Activated T-cell treated with anti-CD3 and anti-CD28 coated beads, Interleukin-2, amount 50 U/mL, for 24 hours (primary cell): ENCODE measurements at places on chromosomes 5 and 9.
A peak's percentile ranks its signal among the peaks of the same experiment; 100 is the strongest.

DNA sequence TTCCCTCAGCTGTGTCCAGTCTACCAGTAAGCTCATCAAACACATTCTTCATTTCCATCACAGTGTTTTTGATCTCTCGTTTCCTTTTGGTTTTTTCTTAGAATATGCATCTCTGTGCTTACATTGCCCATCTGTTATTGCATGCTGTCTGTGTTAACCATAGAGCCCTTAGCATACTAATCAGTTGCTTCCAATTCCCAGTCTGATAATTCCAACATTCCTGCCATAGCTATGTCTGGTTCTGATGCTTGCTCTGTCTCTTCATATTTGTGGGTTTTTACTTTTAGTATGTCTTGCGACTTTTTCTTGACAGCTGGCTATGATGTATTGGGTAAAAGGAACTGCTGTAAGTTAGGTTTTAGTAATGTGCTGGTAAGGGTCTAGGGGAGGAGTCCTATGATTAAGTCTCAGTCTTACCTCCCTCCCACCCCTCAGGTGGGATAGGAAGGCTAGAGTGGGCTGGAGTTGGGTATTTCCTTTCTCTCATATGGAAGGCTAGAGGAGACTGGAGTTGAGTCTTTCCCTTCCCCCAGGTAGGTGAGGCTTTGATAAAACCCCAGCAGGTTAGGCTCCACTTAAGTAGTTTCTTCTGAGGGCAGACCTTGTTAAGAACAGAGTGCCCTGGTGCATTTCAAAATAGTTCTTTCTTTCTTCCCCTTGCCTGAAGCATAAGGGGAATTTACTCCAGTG lies 99.1 kb upstream of the RASGRF2 start:
- H3K4me1 ChIP-seq = peaks cover 41% of the 10 kb centered on the region
- no peak for DNase-seq
- no peaks in the 10 kb centered on the region for H3K27me3 ChIP-seq

DNA sequence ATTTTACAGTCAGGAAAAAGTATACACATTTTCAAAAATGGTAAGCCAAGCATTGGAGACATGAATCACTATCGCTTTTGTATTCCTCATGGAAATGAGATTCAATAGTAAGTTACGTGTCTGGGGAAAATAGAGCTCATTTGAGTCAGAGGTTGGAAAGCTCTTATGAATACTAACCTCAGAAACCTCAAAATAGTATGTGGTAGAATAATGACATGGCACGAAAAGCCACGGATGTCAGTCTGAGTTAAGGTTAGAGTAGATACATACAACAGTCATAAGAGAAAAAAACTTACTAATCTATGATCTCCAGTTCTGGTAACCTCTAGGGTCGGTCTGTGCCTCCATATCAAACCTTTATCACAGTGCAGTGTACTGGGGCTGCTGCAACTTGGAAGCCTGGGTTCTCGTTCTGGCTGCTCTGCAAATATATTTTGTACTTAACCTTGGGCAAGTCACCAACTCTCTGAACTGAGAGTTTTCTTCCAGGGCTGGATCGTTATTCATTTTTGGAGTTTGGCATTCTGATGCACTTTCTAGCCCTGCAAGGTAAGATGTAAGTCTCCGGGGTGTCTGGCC lies 31.8 kb downstream of the MAP1B start:
- peak; percentile 36 for DNase-seq
- no peaks in the 10 kb centered on the region for H3K36me3 ChIP-seq
- H3K4me3 ChIP-seq = no peak overlapping the region
- H3K27ac ChIP-seq = peak overlapping the region; percentile 46

- H3K4me3 ChIP-seq = no peak overlapping the region
- H3K36me3 ChIP-seq = no peaks in the 10 kb centered on the region
- no peaks in the 10 kb centered on the region for H3K27me3 ChIP-seq
Measured at GRCh38 chr5:136793300-136793699, 428.0 kb upstream of the TRPC7 start.

- no peak overlapping the region for H3K4me3 ChIP-seq
- DNase-seq = no peak
- peak overlapping the region; percentile 53 for H3K27ac ChIP-seq
- no peaks in the 10 kb centered on the region for H3K27me3 ChIP-seq
- H3K4me1 ChIP-seq = peaks cover 16% of the 10 kb centered on the region
Measured at GRCh38 chr5:100550531-100551051, 15.4 kb downstream of the FAM174A start.

DNA sequence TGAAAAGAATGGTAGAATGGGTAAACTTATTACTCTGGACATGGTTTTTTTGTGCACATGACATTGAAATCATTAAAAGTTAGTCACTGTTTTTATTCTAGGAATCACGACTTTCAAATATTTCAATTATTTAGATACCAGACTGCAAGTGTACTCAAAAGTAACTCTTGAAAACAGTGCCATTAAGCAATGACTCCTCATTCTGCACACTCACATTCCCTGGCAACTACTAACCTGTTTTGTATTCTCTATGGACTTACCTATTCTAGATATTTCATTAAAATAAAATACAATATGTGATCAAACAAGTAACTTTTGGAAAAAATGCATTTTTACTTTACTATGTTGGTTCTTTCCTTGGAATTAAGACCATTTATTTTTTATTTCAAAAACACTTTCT lies 607.0 kb downstream of the PDE4D start:
- H3K27ac ChIP-seq = no peak overlapping the region
- no peaks in the 10 kb centered on the region for H3K4me1 ChIP-seq
- no peaks in the 10 kb centered on the region for H3K36me3 ChIP-seq
- H3K27me3 ChIP-seq = peaks cover 2% of the 10 kb centered on the region
- DNase-seq = no peak

DNA sequence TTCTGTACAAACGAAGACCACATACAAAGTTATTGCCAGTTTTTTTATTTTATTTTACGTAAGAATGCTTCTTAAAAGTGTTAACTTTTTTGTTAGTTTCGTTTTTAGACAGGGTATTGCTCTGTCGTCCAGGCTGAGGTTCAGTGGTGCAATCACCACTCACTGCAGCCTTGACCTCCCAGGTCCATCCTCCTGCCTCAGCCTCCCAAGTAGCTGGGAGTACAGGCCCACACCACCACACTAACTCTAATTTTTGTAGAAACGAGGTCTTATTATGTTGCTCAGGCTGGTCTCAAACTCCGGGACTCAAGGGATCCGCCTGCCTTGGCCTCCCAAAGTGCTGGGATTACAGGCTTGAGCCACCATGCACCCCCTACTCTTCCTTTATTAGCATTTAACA lies 2.3 kb upstream of the DNAJA1 start:
- no peaks in the 10 kb centered on the region for H3K27me3 ChIP-seq
- H3K27ac ChIP-seq = peak overlapping the region; percentile 73
- H3K4me1 ChIP-seq = peaks cover 52% of the 10 kb centered on the region
- no peak for DNase-seq
- peaks cover 85% of the 10 kb centered on the region for H3K36me3 ChIP-seq

DNA sequence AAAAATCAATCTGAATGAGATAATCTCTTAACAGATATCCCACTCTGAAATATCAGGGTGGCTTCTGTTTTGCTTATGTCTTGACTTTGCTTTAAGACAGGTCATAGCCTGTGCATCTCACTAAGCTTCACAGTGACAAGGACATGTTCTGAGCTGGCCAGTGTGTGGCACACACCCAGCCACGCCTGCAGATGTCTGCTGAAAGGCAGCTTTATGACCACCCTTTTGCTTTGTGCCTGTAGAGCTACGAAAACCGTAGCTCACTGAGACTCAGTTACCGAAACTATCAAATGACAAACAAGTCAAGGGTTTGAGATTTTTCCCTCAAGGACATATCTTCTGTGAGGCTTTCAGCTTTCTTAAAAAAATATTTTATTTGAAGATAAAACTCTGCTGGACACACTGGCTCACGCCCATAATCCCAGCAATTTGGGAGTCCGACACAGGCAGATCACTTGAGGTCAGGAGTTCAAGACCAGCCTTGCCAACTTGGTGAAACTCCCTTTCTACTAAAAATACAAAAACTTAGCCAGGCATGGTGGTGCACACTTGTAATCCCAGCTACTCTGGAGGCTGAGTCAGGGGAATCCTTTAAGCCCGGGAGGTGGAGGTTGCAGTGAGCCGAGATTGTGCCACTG lies 233.2 kb downstream of the SPATA31A1 start:
- no peak overlapping the region for H3K4me3 ChIP-seq
- H3K4me1 ChIP-seq = no peaks in the 10 kb centered on the region
- no peaks in the 10 kb centered on the region for H3K36me3 ChIP-seq
- H3K27ac ChIP-seq = no peak overlapping the region

DNA sequence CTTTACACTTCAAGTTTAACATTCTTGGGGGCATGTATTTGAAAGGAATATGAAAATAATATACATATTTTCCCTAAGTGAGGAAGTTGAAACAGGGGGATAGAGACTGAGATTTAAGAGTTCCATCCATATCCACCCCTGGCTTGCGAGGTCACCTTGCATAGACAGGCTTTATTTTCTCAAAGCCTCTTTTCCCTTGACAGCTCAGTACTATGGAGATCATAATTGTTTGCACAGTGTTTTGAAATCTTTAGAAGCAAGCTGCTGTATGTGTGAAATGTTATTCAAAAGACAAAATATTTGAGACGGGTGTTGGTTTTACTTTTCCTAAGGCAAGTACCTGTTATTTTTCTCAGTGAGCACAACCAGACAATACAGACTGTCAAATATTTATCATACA lies 163.1 kb downstream of the LRRC70 start:
- H3K36me3 ChIP-seq = no peaks in the 10 kb centered on the region
- no peak for DNase-seq
- no peaks in the 10 kb centered on the region for H3K4me1 ChIP-seq
- H3K4me3 ChIP-seq = no peak overlapping the region
- H3K27ac ChIP-seq = no peak overlapping the region

- H3K4me3 ChIP-seq = no peak overlapping the region
- H3K27me3 ChIP-seq = no peaks in the 10 kb centered on the region
- H3K27ac ChIP-seq = no peak overlapping the region
- peaks cover 2% of the 10 kb centered on the region for H3K36me3 ChIP-seq
- DNase-seq = no peak
Measured at GRCh38 chr5:172775326-172776234, 4.6 kb upstream of the DUSP1 start.

GRCh38 chr5:63602971-63603370 lies 359.3 kb downstream of the HTR1A start:
- H3K4me3 ChIP-seq = no peak overlapping the region
- no peaks in the 10 kb centered on the region for H3K4me1 ChIP-seq
- H3K36me3 ChIP-seq = no peaks in the 10 kb centered on the region
- no peak for DNase-seq

DNA sequence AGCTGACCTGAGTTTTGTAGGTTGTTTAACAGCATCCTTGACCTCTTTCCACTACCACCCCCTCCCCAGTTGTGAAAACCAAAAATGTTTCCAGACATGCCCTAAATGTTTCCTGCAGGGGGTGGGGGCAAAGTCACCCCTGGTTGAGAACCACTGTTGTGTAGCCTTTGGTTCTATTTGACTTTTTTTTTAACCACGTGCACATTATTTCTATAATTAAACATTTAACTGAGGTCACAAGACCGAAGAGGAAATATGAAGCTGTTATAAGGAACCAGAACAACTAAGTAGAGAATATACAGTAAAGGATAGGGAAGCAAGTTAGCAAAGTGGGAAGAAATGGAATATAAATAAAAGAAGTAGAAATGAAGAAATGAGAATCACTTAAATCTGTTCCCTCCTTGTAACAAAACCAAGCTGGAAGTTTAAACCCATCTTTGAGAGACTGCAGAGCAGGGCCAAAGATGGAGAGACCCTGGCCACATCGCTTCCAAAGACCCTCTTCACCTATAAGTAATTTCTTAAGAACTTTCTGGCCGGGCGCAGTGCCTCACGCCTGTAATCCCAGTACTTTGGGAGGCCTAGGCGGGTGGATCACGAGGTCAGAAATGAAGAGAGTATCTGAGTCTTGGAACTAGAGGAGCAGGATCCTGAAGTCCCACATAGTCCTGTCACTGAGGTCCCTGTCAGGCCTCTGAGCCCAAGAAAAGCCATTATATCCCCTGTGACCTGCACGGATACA lies 14.4 kb downstream of the SIT1 start:
- DNase-seq = peak; percentile 19
- H3K36me3 ChIP-seq = peaks cover 9% of the 10 kb centered on the region
- H3K27ac ChIP-seq = peak overlapping the region; percentile 84
- peaks cover 59% of the 10 kb centered on the region for H3K4me1 ChIP-seq

- H3K36me3 ChIP-seq = no peaks in the 10 kb centered on the region
- no peaks in the 10 kb centered on the region for H3K4me1 ChIP-seq
- DNase-seq = no peak
- H3K27me3 ChIP-seq = no peaks in the 10 kb centered on the region
Measured at GRCh38 chr5:116671211-116671736, 96.7 kb upstream of the SEMA6A start.

- no peak for DNase-seq
- H3K4me3 ChIP-seq = no peak overlapping the region
- H3K27ac ChIP-seq = no peak overlapping the region
- H3K4me1 ChIP-seq = no peaks in the 10 kb centered on the region
- peaks cover 53% of the 10 kb centered on the region for H3K36me3 ChIP-seq
- H3K27me3 ChIP-seq = no peaks in the 10 kb centered on the region
Measured at GRCh38 chr5:154375329-154376008, 70.3 kb upstream of the SAP30L start.

DNA sequence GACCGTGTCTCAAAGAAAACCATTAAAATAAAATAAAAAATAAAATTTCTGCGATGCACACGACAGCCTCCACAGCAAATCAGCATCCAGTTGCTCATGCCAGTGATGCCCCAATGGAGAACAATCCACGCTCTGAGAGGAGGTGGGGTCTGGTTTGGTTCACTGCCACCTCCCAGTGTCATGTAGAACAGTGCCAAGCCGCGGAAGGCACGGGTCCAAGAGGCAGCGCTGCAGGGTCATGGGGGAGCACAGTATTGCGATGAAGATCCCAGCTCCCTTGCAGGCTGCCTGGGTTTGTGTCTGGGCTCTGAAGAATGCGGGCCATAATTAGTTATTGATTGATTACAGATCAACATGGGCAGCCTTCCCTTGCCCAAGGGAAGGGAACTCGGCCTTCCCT lies 6.1 kb upstream of the CACFD1 start:
- no peak for DNase-seq
- H3K27ac ChIP-seq = no peak overlapping the region
- H3K27me3 ChIP-seq = no peaks in the 10 kb centered on the region
- H3K4me3 ChIP-seq = no peak overlapping the region
- no peaks in the 10 kb centered on the region for H3K4me1 ChIP-seq

DNA sequence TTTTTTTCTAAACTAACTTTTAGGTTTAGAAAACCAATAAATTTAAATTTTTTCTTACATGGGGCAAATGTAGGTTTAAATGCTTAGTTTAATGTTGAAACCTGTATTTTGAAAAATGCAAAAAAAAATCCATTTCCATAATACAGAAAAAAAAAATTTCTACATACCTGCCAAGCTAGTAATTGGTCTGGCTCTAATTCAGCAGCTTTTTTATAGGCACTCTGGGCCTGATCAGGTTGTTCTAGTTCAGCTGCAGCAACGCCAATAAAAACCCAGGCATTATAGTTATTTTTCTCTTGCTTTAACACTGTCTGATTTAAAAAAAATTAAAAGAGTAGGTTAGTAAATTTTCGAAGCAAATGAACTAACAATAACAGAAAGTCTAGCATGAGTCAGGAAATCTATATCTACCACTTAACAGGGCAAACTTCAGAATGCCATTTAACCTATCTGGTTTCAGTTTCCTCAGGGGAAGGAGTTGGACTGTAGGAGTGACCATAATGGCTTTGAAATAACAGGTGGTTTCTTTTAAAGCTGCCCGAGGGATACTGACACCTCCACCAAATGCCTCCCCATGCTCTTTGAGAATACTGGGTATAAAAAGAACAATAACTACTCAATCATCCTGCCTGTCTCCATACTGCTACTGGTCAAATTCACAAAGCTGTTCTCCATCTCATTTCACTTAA lies 11.6 kb downstream of the SKIC3 start:
- no peak for DNase-seq
- no peaks in the 10 kb centered on the region for H3K27me3 ChIP-seq
- H3K27ac ChIP-seq = peak overlapping the region; percentile 22
- peaks cover 23% of the 10 kb centered on the region for H3K4me1 ChIP-seq
- no peak overlapping the region for H3K4me3 ChIP-seq
